ENCODE measurements at places on chromosomes 7 and 10.

DNA sequence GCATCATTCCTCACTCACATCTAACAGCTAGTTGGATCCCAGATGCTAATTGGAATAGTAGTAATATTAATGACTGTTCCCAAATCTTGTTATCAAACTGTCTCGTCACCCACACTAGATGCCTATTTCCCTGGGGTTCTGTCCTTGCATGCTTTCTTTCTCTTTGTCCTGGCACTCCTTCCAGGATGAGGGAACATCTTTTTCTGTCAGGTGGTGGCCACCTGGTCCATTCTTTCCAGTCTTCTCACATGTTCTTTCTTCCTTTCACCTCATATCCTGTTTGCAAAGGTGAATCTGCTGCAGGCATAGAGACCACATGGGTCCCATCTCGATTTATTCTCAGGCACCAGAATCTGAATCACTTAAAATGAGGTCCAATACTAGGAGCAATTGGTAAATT lies 126.0 kb downstream of the CHN2 start:
- no peak for DNase-seq

- no peak for DNase-seq
Observed at GRCh38 chr7:69670701-69671100, 72.4 kb downstream of the AUTS2 start.

DNA sequence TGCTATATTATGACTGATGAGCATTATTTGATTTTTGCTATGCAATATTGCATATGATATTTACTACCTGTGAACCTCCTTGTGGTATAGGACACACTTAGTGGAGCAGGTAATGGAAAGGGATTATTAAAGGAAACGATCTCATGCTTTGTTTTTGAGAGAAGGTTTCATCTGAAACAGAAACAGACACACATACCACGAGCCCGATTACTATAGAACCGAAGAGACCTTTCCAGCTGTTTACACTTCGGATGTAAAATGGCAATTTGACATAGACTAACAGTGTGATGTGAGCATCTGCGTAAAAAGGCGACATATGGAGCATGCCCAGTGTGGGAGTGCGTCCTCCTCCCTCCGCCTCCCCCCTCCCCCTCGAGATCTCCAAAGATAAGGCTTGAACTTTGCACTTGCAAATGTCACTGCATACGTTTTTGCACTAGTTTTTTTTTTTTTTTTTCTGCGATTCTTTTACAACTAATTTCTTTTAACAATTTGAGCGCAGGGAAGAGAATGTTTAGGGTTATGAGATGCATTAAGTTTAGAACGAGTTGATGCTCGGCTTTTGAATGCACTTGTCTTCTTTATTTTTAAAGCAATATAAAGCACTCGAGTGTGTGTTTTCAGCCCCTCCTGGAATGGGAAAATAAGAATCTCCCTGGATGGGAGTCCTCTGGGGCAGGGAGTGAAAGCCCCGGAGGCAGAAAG lies 251.0 kb downstream of the NSUN6 start:
- peak; percentile 44 for DNase-seq

DNA sequence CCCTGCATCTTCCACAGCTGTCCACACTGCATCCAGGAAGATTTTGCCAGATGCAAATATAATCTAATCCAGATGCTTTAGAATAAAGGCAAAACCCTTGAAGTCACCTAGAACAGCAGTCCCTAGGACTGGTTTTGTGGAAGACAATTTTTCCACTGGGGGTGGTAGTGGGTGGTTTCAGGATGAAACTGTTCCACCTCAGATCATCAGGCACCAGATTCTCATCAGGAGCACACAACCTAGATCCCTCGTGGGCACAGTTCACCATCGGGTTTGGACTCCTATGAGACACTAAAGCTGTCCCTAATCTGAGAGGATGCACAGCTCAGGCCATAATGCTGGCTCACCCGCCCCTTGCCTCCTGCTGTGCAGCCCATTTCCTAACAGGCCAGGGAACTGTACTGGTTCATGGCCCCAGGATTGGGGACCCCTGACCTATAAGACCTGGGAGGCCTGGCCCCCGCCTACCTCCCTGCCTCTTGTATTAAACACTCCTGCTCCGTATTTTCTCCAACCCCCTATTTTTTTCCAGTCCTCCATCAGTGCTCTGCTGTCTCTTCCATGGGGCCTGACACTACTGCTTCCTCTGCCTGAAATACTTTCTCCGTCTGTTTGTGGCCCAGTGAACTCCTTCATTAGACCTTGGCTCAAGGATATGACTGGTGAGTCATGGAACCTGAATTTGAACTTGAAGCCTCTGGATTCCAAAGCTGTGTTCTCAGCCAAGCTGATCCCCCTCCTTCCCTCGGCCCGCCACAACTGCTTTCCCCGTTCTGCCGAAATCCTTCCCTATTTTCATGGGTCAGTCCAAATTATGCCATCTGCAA lies 79.9 kb upstream of the RHEB start:
- no peak for DNase-seq

DNA sequence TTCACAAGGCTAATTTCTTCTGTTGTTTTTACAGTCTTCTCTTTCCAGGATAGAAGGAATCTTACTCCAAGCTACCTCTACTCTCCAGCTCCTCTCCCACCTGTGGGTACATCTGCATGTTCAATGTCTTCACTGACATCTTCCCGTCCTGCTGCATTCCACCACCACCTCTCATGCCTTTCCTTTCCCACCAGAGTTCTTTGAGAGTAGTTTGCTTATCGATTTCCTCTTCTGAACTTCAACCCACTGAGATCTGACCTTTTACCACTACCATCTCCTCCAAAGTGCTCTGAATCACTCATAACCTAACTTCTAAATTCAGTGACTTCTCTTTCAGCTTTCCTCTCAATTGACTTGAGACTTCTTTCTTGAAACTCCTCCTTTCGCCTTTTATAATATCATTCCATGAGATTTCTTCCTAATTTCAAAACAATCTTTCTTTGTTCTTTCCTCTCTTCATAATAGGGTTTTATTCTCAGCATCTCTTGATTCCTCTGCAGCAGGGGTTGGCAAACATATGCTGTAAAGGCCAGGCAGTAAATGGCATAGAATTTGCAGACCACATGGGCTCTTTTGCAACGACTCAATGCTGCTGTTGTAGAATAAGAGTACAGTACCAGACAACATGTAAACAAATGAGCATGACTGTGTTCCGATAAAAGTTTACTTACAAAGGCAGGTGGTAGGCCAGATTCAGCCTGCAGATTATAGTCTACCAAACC lies 22.1 kb downstream of the ACSL5 start:
- no peak for DNase-seq

GRCh38 chr7:21092766-21093702 lies 306.3 kb upstream of the SP8 start:
- no peak for DNase-seq

- DNase-seq: no peak
Observed at GRCh38 chr7:1787681-1788235, 117.7 kb downstream of the ELFN1 start.

DNA sequence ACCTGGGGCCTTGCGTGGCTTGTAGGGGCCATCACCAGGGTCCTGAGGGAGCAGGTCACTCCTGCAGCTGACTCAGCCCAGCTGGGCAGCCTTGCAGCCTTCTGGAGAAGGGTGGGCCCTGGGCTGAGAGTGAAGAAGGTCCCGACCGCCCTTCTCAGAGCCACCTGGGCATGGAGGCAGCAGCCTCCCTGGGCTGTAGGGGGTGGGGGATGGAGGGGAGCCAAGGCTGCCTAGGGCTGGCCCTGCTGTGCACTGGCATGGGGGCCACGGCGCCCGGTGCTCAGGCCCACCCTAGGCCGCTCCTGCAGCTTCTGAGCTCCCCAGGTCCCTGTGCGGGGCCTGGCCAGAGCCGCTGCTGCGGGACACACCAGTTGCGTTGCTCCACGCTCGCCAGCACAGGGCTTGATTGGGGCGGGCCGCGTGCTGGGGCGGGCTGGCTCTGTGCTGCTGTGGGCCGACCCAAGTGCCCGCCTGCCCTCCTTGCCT lies 63.6 kb upstream of the NKX6-2 start:
- DNase-seq: no peak

DNA sequence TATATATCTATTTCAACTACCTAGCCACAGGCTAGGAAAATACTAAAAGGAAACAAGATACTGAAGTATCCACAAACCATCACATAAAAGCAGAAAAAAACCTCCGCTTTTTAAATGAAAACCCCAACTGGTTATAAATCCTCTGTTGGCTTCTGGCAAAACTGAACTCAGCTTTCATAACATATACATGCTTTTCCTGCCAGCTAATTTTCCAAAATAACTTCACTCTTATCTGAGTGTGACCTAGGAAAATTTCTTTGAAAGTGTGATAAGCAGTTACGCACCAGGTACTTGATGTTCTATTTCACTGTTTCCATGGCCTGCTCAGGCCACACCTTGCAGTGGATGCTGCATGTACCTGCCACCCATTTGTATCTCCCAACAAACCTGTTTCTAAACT lies 11.8 kb downstream of the FAM3C start:
- DNase-seq: no peak

GRCh38 chr7:7562736-7563135 lies 3.9 kb upstream of the MIOS start:
- no peak for DNase-seq

DNA sequence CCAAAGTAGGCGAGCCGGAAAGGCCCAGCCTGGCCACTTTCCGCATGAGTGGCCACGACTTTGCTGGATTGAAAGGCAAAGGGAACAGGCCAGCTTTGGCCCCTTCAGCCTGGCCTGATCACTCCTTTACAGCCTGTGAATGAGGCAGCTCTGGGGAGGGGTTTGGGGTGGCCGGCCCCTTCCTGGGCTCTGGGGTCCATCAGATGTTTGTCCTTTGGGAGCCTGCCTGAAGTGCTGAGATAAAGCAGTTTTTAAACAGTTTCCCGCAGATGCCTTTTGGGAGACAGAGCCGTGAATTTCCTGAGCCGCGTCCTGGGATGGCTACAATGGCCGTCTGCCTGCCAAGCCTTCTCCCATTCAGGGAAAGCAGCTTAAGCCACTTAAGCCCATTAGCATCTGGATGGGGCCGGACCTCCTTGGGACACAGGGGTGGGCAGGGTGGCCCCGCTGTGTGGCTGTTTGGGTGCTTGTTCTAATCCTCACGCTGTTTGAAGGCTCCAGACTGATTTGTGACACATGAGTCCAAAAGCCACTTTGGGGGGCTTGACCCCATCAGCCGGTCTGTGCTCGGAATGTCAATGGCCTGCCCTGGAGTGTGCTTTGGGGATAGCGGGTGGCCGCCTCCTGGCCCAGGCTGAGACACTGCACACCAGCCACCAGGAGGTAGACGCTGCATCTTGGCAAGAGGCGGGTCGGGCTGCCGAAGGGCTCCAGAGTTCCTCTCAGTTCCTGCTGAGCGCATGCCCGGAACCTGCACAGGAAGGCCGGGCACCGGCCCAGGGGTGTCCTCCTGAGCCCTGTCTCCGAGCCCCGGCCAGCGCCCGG lies 38.9 kb downstream of the NKX6-2 start:
- DNase-seq: peak; percentile 90

GRCh38 chr7:150413640-150414081 lies 34.5 kb downstream of the ZNF775 start:
- DNase-seq: no peak

DNA sequence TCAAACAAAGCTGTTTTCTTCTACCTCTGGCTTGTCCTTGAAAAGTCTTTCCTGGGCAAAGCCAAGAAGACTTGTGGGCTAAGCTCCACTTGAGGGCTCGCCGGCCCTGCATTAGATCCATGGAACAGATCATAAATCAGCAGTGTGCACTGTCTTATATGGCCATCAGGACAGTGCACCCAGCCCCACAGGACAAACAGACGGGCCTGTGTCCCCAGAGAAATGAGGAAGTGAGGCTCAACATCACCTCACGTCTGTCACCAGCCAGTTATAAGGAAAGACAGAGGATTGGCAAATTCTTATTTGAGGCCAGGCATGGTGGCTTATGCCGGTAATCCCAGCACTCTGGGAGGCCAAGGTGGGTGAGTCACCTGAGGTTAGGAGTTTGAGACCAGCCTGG lies 12.3 kb upstream of the IFT22 start:
- DNase-seq: no peak

DNA sequence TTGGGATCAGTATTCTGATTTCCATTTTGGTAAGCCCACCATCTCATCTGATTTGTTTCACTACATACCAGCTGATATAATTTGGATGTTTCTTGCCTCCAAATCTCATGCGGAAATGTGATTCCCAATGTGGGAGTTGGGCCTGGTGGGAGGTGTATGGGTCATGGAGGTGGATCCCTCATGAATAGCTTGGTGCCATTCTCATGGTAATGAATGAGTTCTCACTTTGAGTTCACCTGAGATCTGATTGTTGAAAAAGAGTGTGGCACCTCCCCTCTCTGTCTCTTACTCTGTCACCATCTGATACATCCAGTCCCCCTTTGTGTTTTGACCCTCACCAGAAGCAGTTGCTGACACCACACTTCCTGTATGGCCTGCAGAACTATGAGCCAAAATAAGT lies 347.3 kb downstream of the ARL4A start:
- no peak for DNase-seq

GRCh38 chr7:9201928-9202327 lies 768.5 kb downstream of the NXPH1 start:
- DNase-seq: peak; percentile 26

DNA sequence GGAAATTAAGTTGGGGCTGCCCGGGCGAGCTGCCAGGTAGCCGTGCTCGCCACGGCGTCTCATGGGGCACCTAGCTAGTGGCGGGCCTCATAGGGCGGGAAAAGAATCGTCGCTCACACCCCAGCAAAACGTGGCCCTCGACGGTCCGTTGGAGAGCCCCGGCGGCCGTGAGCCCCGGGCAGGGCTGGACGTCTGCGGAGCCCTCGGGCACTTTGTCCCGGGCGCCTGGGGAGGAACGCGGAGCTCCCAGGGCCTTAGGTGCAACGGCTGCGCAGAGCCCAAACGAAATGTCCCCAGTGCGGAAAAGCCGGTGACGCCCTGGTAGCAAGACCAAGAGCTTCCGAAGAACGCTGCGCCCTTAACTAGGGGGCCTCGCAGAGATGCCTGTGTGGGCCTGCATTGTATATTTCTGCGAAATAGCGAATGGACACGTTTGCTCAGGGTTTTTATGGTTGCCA lies 866 bp upstream of the SFMBT2 start:
- peak; percentile 55 for DNase-seq

- no peak for DNase-seq
Observed at GRCh38 chr10:100561005-100561404, 25.3 kb downstream of the HIF1AN start.

- DNase-seq: no peak
Observed at GRCh38 chr10:4649886-4650508, 176.0 kb upstream of the AKR1E2 start.

GRCh38 chr10:119315128-119316001 lies 108.0 kb downstream of the GRK5 start:
- peak; percentile 51 for DNase-seq

Data from neural progenitor cell (in vitro differentiated cells).